Stimulated activated CD8-positive, alpha-beta memory T cell treated with anti-CD3 and anti-CD28 coated beads, Interleukin-7, amount 100 ng/mL, for 1 hour (primary cell): ENCODE measurements at places on chromosomes 4 and X.
A peak's percentile ranks its signal among the peaks of the same experiment; 100 is the strongest.

DNA sequence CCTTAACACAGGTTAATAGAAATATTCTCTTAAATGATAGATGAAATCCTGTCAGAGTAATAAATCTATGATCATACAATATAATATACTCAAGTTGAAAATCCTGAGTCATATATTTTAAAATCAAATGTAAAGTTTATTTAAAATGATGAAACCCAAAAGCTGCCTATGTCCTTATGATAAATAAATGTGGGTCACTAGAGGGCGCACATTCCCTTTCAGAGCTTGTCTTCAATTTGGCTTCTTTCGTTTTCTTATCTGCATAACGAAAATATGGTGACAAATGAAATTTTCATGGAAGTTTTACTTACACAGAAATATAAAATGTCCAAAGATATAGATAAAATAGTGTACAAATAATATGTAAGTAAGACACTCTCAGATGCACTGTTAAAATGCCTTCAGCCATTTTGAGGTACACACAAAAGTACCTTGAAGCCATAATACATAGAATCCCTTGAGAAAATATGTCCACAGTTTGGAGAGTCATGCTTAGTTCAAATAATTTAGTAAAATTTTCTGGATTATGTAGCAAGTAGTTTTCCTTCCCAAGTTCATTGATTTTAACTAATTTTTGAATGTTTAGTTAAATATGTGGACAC lies 680.4 kb downstream of the DMD start:
- DNase-seq, result no peak

GRCh38 chrX:132622130-132622529 lies 133.3 kb upstream of the MBNL3 start:
- DNase-seq, result no peak

- peak; percentile 21 for DNase-seq
Observed at GRCh38 chr4:138680989-138681604, 334.5 kb upstream of the NOCT start.

GRCh38 chr4:70192895-70193294 lies 2.6 kb upstream of the ODAM start:
- DNase-seq, result no peak

GRCh38 chrX:38206036-38206435 lies 14.6 kb downstream of the SRPX start:
- no peak for DNase-seq

GRCh38 chrX:867502-867901 lies 236.9 kb downstream of the SHOX start:
- DNase-seq, result no peak

GRCh38 chrX:50813843-50814661 lies at the start of gene SHROOM4:
TSS of gene SHROOM4 (minus strand) at chrX:50814194. CDS start at chrX:50814018, 176 bp downstream.
- no peak for DNase-seq

- DNase-seq, result no peak
Observed at GRCh38 chr4:107824350-107825071, at the start of gene SGMS2. TSS of gene SGMS2 (plus strand) at chr4:107824932. CDS start at chr4:107895554, 70,622 bp downstream.

DNA sequence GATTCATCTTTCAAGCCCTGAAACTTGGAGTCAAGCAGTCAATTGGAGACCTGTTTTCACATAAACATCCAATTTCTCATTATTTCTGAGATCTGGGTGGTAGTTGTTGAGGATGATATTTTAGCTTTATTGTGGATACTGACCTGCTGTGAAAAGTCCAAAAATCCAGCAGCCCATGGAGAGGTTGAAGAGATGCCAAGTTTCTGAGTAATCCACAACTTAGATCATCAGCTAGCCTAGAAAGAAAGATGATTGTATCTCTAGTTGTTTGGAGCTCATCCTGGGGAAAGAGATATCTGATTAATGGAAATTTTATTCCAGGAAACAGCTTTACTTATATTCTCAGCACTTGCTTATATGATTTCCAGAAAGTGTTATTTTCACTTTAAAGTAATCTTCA lies 48.6 kb upstream of the DCX start:
- no peak for DNase-seq

- no peak for DNase-seq
Observed at GRCh38 chr4:876780-877179, 50.9 kb upstream of the CPLX1 start.

DNA sequence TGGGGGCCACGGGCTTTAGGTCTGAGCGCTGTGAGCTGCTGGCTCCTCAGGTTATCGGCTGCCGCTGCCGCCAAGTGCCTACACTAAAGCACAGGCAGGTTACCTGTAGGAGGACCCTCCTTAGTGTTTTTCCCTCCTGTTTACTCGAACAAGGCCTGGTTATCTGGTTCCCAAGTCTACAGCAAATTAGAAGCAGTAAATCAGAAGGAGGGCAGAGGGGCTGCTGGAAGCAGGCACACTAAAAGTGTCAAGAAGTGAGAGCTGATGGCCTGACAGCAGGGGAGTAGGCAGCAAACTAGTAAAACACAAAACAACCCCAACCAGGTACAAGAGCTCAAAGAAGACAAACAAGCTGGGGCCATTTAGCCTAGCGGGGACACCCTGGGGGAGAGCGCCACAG lies 125.0 kb upstream of the PJA1 start:
- DNase-seq, result no peak

- peak; percentile 50 for DNase-seq
Observed at GRCh38 chr4:37976991-37977470, 16.8 kb downstream of the PTTG2 start.

DNA sequence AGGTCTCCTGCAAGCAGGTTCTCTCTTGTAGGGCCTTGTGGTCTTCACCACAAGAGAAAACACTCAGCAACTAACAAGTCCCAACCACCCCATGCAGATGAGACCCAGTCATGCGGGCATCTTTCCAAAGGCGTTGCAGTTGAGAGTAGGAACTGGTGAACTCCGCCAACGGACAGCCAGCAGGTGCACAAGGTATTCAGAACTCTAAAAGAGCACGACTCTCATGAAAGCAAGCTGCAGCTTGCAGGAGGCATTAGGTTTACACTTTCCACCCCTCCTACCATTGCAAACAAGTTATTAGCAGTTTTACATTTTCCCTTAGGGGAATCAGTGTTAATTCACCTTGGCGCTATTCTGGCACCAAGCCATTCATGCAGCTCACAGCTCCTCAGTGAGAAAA lies 173.4 kb upstream of the KIT start:
- DNase-seq, result no peak

GRCh38 chr4:98887145-98887544 lies 41.8 kb downstream of the EIF4E start:
- DNase-seq, result no peak

- DNase-seq, result no peak
Observed at GRCh38 chr4:183852910-183853547, 52.1 kb upstream of the STOX2 start.

DNA sequence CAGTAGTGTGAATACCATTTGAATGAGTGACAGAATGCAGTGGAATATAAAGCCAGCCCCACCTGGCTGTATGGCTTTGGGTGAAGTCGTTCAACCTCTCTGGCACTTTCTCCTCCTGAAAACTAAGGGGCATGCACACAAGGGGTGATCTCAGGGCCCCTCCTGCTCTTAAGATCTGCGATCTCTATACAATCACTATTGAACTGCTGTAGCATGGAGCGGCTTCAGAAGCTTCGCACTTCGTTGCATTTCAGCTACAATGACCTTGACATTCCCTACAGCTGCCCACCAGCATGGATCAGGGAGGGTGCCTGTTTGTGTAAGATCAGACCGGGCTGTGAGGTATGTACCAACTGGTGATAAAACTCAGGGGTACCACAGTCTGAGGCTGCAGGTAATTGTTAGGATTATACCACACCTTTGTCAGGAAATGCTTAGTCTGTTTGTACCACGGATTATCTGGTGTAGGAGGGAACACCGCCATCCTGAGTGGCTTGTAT lies 85.2 kb downstream of the AASDH start:
- no peak for DNase-seq

- DNase-seq, result no peak
Observed at GRCh38 chr4:7048642-7049041, 5.5 kb downstream of the TADA2B start.

GRCh38 chr4:7140692-7141069 lies 51.7 kb upstream of the SORCS2 start:
- no peak for DNase-seq

GRCh38 chr4:129707949-129708348 lies 612.0 kb downstream of the C4orf33 start:
- no peak for DNase-seq

- no peak for DNase-seq
Observed at GRCh38 chrX:16239211-16239610, 71.9 kb downstream of the MAGEB17 start.

GRCh38 chr4:142556570-142557238 lies 289.4 kb downstream of the INPP4B start:
- no peak for DNase-seq

DNA sequence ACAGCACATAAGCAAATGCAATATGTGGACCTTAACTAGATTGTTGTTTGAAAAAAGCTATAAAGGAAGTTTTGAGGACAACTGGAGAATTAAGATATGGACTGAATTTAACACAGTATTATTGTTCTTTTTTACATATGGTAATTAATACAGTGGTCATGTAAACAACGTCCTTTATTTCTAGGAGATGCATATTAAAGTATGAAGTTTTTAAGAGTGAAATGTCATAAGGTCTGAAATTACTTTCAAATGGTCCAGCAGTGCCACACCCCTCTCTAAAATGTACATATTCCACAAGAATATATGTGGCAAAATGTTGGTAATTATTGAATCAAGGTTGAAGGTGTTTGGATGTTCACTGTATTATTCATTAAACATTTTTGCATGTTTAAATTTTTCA lies 40.9 kb downstream of the WDFY3 start:
- DNase-seq, result no peak

DNA sequence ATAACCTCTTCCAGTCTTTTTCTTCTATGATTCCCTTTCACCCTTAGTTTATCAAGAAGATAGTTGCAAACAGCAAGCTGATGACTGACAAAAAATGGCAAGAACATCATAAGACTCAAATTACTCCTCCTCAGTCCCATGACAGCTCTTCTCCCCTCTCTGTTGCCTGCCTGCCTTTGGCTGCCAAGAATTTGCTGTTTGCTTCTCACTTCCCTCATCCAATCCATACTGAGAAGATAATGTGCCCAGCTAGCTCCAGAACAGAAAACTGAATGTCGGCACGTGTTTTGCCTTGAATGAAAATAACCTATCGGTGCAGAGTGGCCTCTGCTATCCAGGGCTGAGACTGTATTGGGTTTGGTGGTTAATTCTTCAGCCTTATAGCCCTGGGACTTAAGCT lies 192.1 kb downstream of the PPARGC1A start:
- no peak for DNase-seq

DNA sequence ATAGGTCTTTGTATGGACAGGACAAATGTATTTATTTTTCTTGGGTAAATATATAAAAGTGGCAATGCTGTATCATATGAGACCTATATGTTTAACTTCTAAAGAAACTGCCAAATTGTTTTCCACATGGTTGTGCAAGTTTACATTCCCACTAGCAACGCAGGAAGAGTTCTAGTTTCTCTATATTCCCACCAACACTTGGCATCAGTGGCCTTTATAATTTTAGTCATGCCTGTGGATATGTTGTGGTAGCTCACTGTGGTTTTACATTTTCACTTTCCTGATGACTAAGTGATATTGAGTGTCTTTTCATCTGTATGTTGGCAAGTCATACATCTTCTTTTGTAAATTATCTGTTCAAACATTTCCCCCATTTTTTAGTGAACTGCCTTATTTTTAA lies 126.0 kb downstream of the EMCN start:
- DNase-seq, result no peak

GRCh38 chrX:130728208-130728607 lies 174.8 kb downstream of the ENOX2 start:
- DNase-seq, result no peak

- DNase-seq, result no peak
Observed at GRCh38 chr4:54281054-54281766, 52.1 kb downstream of the PDGFRA start.

DNA sequence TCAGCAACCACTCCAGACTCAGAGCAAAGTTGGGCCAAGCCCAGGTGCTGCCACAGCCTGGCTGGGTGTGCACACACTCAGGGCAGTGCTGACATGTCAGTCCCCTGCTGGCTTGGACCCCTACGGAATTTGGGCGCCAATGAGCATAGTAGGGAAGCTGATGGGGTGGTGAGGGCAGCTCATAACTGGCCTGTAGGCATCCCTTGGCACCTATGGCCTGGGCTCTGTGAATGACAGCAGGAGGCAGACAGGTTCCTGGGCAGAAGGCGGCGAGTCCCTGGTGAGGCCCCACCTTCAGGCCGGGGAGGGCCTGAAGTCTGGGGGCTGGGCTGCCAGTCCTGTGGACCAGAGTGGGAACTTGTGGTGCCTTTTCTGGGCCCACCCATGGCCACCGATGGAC lies 15.9 kb upstream of the TMEM185A start:
- DNase-seq, result no peak

DNA sequence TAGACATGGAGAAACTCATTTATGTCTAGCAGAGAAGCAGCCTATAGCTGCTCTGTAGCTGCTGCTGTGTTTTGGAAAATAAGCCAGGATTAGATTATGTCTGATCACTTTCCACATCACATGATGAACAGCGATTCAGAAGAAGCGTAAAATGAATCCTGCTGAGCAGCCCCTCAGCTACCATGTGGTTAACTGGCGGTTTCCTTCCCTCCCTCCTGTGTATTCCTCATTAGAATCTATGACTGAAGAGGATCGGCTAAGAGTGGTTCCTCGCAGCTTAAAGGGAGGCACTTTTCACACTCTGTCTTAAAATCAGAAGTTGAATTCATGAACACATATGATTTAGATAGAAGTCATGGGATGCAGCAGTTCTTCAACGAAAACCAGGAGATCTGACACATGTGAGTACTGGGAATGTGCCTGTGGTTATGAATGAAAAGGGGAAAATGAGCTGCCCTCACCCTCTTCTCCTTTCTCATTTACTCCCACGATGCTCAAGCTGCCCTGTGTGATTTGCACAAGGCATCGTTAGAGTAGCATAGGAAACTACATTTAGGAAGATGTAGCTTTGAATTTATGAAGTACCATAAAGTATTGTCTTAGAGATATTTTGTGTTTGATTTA lies at the start of gene PPEF1:
Gene PPEF1, plus strand, starts transcription at position 220 of the 624 bp plus-strand sequence. Its CDS starts 136 bp downstream, at position 356.
- DNase-seq, result no peak

- no peak for DNase-seq
Observed at GRCh38 chrX:134929808-134930207, 61.0 kb upstream of the SMIM10 start.

DNA sequence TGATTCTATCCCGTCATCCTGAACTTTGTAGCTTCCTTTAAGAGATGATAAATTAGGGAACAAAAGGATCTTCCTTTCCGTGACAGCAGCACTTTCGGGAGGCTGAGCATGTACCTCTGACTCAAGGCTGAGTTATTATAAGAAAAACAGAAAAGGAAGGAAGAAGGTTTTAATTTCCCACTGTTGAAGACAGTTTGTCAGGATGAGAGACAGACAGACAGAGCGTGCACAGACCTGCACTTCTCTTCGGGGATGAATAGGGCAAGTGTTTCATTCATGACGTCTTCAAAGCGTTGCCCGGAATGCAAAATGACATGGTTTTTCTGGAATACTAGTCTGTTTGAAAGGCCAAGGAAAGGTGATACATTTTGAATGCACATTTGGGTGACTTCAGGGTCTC lies 405.3 kb upstream of the FAT1 start:
- DNase-seq, result no peak
